Ovary (tissue), 10 donors: ENCODE measurements at places on chromosomes 3 and 15. TPM values are rescaled to one million over a fixed set of nuclear protein-coding genes. Genes with fewer than 3 reads are reported as not detected.
A peak's percentile ranks its signal among the peaks of the same experiment; 100 is the strongest.

DNA sequence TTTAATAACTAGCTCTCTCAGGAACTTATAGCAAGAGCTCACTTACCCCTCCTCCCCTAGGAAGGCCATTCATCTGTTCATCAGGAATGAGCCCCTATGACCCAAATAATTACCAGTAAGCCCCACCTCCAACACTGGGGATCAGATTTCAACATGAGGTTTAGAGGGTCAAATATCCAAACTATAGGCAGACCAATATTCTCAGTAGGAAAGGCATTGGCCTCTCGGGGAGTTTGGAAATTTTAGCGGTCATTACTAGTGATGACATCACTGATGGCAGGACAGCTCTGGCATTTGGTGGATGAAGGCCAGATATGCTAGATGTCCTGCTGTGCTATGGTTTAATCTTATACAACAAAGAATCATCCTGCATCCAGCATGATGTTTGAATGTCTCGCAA is 15.2 kb upstream of the CD47 start:
- H3K4me3 ChIP-seq = no peak overlapping the region
- DNase-seq = no peak
- H3K36me3 ChIP-seq = no peaks in the 10 kb centered on the region
- no peaks in the 10 kb centered on the region for H3K4me1 ChIP-seq

The CDHR4 gene
- total RNA-seq = not detected

- no peaks in the 10 kb centered on the region for H3K36me3 ChIP-seq
- no peaks in the 10 kb centered on the region for H3K27me3 ChIP-seq
- no peak overlapping the region for H3K27ac ChIP-seq
- H3K4me1 ChIP-seq = peaks cover 8% of the 10 kb centered on the region
Measured at GRCh38 chr3:42182555-42182954, 83.4 kb downstream of the CCK start.

- no peak overlapping the region for H3K4me3 ChIP-seq
- no peaks in the 10 kb centered on the region for H3K36me3 ChIP-seq
- no peak for DNase-seq
- H3K27ac ChIP-seq = no peak overlapping the region
Measured at GRCh38 chr3:11759996-11760395, 86.7 kb downstream of the TAMM41 start.

The AADACL2 gene
- 2.8 TPM for total RNA-seq

The SOX14 gene
- total RNA-seq = not detected

- no peaks in the 10 kb centered on the region for H3K36me3 ChIP-seq
- peak overlapping the region; percentile 18 for H3K27ac ChIP-seq
- no peaks in the 10 kb centered on the region for H3K27me3 ChIP-seq
- no peak overlapping the region for H3K4me3 ChIP-seq
- DNase-seq = no peak
- H3K4me1 ChIP-seq = peaks cover 6% of the 10 kb centered on the region
Measured at GRCh38 chr15:100667405-100668347, 65.3 kb downstream of the ASB7 start.
